T1000 (cell line): ENCODE measurements at places on chromosomes 1 and 21.

DNA sequence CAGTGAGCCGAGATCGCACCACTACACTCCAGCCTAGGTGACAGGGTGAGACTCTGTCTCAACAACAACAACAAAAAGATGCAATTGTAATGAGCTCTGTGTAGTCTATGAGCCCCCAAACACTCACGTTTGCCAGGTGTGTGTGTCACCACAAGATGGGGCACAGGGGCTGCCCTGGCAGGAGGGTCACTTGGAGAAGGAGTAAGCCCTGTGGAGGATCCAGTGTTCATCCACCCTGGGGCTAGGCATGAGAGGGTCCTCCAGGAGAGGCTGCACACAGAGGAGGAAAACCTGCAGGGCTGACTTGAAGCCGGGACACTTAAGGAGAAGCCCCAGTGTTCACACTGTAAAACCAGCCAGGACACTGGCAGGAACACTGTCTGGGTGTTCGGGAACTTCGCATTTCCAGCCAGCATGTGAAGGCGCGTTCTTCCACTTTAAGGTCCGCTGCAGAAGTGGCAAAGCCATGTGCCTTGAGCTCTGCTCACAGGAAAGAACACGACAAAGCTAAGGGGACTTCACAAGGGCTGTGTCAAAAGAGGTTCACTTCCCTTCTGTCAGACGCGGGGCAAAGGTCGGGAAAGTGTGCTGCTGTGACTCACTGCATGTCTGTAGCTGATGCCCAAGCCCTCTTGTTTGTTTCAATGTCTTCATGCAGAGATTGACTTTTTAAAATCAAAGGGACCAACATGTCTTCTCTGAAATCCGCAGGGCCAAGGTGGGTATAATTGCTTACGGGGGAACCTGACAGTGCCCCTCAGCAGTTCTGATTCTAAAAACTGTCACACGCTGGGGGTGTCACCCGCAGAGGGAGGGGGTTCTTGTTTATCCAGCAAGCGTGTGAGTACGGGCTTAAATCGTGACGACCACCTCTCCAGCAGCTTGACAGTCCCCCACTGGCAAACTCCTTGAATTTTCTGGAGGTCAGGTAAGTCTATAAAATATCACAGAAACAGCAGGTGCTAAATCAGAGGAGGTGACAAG, 102.8 kb downstream of the RIPK4 start:
- DNase-seq = no peak

DNA sequence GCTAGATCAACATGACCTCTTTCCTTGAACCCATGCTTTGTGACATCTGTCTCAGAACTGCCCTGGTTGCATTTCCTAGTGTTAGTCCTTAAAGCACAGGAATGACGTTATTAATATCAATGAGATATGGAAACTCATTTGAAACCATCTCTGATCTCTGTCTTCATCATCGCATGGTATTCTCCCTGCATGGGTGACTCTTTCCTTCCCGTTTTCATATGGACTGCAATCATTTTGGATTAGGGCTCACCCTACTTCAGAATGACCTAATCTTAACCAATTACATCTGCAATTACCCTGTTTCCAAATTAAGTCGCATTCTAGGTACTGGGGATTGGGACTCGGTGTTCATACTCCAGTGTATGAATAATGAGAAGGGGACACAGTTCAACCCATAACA, 41.7 kb upstream of the DISC1 start:
- DNase-seq = no peak

DNA sequence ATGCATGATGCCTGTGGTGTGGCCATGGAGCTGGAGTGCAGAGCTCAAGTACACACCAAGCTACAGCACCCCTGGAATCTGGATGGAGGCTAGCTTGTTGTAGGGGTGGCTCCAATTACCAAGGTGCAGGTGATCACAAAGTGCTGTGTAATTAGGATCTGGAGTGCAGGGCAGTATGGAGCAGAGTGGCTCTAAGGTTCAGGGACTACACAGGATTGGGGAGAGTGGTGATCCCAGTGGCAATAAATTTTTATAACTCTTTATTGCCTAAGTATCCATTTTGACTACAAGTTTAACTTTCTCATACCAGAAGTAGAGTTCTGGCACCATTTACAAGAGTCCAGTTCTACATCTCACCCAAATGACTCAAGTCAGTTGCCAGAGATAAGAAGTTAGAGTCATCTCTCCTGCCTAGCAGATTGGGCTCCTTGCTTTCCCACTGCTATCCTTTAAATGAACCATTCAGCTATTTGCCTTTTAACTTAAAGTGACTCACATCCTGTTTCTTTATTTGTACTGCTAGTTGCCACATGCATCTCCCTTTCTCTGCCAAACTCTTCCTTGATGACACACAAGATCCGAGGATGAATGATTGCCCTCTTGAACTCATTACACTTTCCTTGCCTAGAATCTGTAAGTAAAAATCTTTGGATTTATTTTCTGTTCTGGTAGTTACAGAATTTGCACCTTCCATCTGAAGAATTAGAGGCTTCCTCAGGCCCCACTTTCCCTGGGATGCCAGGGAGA, 427.2 kb downstream of the KCNT2 start:
- DNase-seq = peak; percentile 39

DNA sequence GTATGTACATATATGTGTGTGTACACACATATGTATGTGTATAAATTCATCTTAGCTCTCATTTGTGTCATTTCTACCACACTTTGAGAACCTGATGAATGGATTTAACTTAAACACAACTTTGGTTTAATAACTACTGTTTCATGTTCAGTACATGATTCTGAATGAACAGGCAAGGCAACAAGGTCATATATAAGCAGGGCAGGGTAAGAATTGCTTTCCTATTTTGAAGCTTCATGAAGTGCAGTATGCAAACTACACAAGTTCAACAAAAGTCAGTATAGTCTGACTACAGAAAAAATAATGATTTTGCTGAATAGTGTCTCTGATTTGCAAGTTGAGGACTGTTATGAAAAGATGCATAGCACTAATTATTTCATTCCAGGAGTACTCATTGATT, 127.6 kb downstream of the KCNK2 start:
- no peak for DNase-seq

DNA sequence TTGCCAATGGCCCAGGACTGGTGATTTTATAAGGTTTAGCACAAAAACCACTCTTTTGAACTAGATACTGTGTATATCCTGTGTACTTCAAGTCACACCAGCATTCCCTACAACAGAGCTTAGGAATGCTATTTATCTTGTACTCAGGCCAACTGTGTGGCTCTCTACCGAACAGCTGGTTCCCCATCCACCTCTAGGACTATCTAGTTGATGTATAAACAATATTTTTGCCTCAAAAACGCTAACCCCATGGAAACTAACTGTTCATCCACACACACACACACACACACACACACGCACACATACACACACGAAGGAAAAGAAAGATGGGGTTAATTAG, 28.7 kb upstream of the SLC45A3 start:
- DNase-seq = no peak

- DNase-seq = no peak
Observed at GRCh38 chr1:200610846-200611245, 9.7 kb downstream of the KIF14 start.

DNA sequence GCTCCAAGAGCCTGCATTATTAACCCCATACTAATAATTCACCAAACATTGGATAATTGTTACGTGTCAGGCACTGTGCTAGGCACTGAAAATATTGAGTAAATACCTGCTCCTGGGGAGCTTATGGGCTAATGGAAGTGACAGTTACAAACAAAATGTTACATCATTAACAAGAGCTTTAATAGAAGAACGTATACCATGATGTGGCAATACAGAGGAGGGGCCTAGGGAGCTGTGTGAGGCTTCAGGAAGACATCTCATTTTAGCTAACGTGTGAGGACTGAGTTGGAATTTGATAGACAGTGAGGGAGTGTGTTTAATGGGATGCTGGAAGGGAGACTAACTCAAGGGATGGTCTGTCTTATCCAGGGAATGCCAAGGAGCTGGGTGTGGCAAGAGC, 16.5 kb upstream of the TSPAN2 start:
- DNase-seq = no peak

DNA sequence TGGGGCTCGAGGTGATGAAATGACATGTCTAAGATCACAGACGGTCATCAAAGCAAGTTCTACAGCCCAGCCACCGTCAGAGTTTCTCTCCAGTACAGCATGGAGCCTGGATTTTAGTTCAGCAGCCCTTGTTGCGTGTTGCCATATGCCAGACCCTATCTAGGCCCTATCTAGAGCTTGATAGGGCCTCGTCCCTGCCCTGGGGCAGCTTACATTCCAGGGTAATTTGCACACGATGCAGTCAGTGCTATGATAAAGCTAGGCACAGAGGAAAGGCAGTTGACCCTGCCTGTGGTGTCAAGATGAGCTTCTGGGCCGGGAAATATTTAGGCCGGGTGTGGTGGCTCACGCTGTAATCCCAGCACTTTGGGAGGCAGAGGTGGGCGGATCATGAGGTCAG, 18.9 kb downstream of the ETV3L start:
- no peak for DNase-seq

GRCh38 chr1:32881291-32881690, 5.0 kb upstream of the HPCA start:
- no peak for DNase-seq

DNA sequence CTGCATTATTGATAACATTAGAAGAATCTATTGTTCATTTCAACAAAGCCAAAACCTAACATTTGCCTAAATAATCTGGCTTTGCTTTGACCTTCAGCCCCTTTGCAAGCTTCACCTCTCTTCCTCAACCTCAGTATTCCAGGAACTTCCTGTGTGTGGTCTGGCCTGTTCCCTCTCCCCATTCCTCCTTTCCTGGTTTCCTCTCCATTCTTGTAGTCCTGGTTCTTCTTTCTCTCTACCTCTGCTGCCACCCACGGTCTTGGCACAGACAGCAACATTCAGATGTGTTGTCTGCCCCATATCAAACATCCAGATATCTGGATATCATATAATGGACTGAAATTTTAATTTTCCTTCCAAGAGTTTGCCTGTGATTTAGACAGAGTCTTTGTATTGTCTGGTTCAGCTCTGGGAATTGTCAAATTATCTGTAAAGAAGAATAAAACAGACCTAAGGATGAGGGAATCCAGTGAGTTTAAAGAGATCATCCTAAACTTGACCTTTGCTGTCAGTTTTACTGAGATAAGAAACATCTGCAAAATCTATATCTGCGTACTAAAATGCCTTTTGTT, 148.1 kb upstream of the KCTD3 start:
- DNase-seq = no peak

GRCh38 chr1:31658721-31659120, 14.0 kb upstream of the PEF1 start:
- DNase-seq = peak; percentile 19

- DNase-seq = no peak
Observed at GRCh38 chr1:47837866-47838561, 159.2 kb downstream of the TRABD2B start.

DNA sequence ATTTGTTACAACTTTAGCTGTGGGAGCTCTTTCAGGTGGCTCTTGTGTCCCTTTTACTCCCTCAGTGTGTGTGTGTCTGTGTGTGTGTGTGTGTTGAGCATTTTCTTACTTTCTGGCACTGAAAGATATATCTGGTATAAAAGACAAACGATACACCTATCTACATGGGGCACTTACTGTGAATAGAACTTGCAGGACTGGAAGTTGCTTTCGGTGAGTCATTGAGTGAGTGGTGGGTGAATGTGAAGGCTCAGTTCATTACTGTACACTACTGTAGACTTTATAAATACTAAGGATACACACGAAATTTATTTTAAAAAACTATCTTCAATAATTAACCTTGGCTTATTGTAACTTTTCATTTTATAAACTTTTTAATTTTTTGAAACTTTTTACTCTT, 38.7 kb downstream of the BTBD8 start:
- DNase-seq = no peak

GRCh38 chr1:219144658-219145315, 28.9 kb upstream of the LYPLAL1 start:
- DNase-seq = no peak

- DNase-seq = peak; percentile 6
Observed at GRCh38 chr1:50989694-50990093, 19.6 kb downstream of the CDKN2C start.

GRCh38 chr21:28590676-28591075, 402.0 kb downstream of the LTN1 start:
- DNase-seq = no peak

DNA sequence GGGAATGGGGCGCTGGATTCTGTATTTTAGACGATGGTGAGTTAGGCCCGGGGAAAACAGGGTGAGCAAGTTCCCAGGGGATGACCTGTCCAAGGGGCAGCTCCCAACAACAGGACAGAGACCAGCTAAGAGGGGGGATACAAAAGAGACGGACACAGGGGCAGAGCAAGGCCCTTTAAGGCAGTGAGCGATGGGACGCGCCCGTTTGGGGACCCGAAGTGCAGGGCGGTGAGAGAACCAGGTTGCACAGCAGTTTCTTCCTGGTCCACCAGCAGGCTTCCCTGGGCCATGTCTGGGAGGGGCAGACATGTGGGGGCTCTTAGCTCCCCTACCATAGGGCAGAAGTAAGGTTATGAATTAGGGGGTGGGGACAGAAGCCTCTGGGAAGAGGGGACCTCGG, 22.0 kb downstream of the INAVA start:
- no peak for DNase-seq

DNA sequence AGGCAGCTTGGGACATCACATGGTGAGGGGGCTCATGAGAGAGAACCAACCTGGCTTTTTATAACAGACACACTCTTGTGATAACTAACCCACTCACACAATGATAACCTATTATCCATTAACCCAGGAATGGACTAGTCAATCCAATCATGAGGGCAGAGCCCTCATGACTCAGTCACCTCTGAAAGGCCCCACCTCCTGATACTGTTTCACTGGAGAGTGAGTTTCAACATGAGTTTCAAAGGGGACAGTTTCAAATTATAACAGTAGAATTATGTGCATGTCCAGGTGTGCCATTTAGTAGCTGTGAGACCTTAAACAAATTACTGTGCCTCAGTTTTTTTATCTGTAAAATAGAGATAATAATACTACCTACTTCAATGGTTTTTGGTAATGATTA, 47.6 kb upstream of the PPP2R5A start:
- no peak for DNase-seq

DNA sequence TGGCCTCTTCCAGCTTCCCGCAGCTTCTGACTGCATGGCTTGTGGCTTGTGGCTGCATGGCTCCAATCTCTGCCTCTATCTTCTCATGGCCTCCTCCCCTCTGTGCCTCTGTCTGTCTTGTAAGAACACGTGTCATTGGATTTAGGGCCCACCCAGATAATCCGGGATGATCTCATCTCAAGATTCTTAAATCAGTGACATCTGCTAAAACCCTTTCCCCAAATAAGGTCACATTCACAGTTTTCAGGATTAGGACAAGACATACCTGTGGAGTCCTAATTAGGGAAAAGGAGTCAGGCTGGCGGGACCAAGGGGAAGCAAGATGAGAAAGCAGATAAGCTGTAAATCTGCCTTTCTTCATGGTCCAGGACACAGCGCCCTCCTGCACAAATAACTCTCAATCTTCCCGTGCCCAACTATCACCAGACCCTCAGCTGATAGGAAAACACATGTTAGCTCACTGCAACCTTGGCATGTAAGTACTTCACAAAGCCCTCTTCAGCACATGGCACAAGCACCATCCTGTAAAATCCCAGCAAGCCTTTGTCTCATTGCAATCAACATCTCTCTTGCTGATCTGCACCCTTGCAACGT, 82.2 kb downstream of the SPSB1 start:
- DNase-seq = no peak
